ENCODE measurements at places on chromosomes 7 and 10. TPM values are rescaled to one million over a fixed set of nuclear protein-coding genes. Genes with fewer than 3 reads are reported as not detected.

DNA sequence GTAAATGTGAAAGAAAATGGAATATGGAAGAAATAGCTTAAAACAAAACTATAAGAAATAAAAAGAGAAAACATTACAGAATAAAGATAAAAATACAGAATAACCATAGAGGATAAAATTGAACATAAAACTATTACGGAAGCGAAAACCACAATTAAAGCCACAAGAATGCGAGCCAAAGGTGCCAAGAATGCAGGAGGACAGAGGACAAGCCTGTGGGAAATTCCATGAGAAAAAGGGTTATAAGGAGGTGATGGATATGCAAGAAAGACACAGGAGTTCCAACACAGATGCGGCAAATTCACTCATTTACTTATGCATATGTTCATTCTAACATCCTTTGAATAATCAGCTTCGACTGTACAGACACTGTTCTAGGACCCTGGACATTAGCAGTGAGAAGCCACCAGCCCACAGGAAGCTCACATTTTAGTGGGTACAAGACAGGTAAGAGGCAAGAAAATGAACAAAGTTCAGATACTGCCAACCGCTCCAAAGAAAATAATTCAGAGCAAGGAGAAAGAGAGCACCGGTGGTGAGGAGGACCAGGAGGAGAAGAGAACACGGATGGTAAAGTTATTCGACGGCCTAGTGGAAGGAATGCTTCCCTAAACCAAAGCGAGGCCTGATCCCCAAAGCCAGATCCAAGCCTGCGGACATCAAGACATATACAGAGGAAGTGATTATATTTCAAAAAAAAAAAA is 213.7 kb upstream of the MGMT start:
- DNase-seq: no peak

GRCh38 chr7:75650062-75650461 is 88.7 kb downstream of the HIP1 start:
- no peak for DNase-seq

GRCh38 chr10:77827366-77827765 is 99.2 kb downstream of the DLG5 start:
- no peak for DNase-seq

DNA sequence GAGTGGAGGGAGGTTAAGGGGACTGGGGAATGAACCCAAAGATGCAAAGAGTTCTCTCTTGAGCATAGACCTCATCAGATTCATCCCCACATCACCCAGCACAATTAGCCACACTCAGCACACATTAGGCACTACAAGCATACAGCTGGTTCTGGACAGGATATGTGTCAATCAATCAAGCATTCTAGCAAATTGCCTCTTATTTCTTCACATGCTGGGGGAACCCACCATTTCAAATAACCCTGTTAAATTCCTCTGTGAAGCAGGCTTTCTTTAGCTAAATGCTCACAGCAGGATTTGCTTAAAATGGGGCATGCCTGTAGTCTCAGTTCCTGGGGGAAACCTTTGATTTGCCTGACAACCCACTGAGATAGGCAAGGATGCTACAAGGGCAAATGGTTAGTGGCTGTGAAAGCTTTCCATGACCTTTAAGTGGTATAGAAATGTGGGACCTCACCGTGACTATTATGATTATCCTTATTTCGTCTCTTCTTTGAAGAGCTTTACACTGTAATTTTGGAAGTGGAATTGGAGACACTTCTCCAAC is 193.4 kb upstream of the ZMIZ1 start:
- DNase-seq: no peak

FAS gene
- 6.1 TPM for total RNA-seq

NCF1 gene
- 0.27 TPM for total RNA-seq

GRCh38 chr10:124626759-124627380 is 117.3 kb downstream of the FAM53B start:
- no peak for DNase-seq

GRCh38 chr7:128037081-128037480 is 5.8 kb upstream of the LRRC4 start:
- DNase-seq: no peak

FFAR4 gene
- total RNA-seq: not detected

DNA sequence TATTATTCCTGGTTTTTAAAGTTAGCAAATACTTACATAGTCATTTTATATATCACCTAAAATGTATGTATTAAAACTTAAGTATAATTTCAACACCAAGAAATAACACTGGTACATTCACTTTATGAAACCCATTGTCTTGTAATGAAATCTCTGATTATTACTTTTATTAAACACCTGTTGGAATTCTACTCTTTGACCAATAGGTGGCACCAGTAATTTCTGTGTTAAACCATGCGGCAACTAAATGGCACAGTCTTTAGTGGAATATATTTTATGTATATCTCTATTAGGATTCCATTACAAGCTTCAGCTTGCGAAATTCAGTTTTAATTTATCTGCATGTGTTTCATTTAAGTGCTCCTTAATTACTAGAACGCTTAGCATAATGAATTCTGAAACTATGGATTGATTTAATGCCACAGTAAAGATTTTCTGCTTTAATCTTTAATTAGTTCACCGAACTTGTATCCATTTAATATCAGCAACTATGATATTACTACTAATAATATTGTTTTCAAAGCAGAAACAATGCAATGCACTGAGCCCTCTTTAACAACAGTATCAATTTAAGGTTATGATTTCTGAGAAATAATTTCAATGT is 181.3 kb downstream of the MAGI2 start:
- no peak for DNase-seq

DNA sequence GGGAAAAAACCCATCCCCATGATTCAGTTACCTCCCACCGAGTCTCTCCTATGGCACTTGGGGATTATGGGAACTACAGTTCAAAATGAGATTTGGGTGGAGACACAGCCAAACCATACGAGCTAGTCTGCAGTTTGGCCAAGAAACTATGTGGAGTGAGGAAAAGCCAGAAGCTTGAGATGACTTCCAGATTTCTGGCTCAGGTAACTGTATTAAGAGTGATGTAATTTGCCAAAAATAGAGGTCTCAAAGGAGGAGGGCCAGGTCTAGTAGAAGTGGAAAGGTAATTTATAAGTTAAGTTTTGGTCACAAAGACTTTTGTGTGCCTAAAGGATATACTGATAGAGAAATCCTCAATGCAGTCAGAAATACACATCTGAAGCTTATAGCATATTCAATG is 279.7 kb upstream of the MGMT start:
- DNase-seq: no peak

- DNase-seq: no peak
Observed at GRCh38 chr7:112157072-112157471, 49.1 kb downstream of the DOCK4 start.

DNA sequence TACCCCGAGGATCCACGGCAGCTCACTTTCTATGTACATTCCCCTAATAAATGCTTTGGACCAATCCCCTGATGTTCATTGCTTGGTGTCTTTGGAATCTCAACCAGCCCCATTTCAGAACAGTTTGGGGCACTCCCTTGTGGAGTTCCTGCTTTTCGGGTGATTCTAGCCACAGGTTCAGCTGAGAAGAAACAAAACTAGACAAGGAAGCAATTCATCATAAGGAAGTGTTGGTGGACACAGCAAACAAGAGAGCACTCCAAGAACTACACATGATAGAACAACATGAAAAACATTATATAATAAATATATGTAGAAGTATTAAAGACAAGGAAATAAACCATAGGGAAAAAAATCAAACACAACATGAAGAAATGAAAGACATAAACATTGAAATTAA is 6.0 kb upstream of the CCDC136 start:
- no peak for DNase-seq

AVPI1 gene
- total RNA-seq: 7.9 TPM

- no peak for DNase-seq
Observed at GRCh38 chr7:39810710-39811109, 139.3 kb upstream of the CDK13 start.

GRCh38 chr7:26378016-26378415 is 86.4 kb downstream of the SNX10 start:
- DNase-seq: no peak

DNA sequence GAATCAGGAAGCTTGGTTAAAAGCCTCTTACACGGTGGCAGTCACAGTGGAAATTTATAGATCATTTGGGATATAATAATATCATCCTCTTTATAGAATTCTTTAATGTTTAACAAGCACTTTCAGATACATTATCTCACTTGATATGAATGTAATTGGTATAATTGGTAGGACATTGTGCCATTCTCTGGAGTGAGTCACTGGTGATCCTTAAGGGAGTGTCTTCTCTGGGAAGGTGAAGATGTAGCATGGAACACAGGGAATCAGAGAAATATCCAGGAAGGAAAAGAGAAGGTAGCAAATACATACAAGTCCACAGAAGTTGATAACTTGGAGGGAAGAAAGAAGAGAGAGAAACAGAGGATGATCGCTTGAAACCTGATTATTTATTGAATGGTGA is 9.8 kb downstream of the PTPRZ1 start:
- no peak for DNase-seq

DNA sequence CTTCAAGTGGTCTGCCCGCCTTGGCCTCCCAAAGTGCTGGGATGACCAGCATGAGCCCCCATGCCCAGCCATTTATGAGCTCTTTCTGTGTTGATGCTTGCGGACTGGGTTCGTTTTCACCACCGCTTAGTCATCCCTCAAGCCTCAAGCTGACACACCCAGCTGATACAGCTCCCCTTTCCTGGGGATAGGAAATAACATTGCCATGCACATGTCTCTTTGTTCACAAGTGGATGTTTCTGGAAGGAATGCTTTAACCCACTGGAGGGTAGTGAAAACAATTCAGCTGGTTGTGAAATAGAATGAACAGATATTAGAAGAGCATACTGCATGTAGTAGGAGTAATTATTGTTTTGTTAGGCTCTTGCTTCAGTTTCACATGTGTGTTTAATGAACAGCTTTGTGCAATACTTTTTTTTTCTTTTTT is 8.5 kb upstream of the METTL27 start:
- no peak for DNase-seq

GATA3 gene
- total RNA-seq: 59.6 TPM

GRCh38 chr7:114086537-114086913 is 167.7 kb upstream of the PPP1R3A start:
- no peak for DNase-seq

DNA sequence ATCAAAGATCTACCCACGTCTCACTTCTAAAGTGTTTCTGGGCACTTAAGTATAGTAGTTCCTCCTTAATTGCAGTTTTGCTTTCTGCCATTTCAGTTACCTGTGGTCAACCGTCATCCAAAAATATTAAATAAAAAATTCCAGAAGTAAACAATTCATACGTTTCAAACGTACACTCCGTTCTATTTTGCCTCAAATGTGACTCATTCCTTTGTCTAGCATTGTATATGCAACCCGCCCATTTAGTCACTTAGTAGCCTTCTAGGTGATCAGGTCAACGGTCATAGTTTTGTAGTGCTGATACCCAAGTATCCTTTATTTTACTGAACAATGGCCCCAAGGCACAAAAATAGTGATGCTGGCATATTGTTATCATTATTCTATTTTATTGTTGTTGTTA is 33.8 kb downstream of the HGF start:
- DNase-seq: no peak

DNA sequence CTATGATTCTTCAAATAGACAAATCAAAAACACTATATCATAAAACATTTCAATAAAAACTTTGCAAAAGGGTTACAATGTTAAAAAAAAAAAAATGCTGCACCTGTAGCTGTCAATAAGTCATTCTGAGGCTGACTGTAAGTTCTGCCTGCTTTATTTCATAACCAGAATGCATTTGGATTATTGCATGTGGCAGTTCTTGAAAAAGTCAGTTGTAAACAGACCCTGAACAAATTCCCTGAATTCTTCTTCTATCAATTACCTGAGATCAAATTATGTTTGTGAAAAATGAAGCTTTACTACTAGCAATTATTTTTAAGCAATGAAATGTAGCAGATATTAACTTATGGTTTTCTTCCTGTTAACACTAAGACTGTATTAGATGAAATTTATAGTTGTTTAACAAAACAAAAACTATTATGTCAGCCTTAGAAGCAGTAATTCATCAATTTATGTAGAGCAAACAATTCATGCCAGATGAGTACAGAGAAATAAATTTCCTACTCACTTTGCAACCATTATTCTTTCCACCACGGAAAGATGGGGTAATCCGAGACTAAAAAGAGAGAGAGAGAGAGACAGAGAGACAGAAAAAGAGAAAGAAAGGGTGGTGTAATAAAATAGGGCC is 107.8 kb downstream of the SFMBT2 start:
- no peak for DNase-seq

GRCh38 chr10:47262606-47263533 is 37.1 kb upstream of the GDF10 start:
- no peak for DNase-seq

FGFR2 gene
- total RNA-seq: 78.0 TPM

NEBL gene
- total RNA-seq: 13.7 TPM

COL17A1 gene
- total RNA-seq: 3.6 TPM

- no peak for DNase-seq
Observed at GRCh38 chr7:22725585-22725984, 1.4 kb upstream of the IL6 start.

GRCh38 chr7:121157341-121157751 is 168.8 kb downstream of the CPED1 start:
- DNase-seq: no peak

MOGAT3 gene
- total RNA-seq: not detected

GRCh38 chr7:51009716-51010496 is 227.2 kb upstream of the GRB10 start:
- DNase-seq: no peak

GRCh38 chr10:48773580-48773979 is 88.9 kb downstream of the WDFY4 start:
- DNase-seq: no peak

GRCh38 chr10:132066186-132066585 is 440 bp downstream of the JAKMIP3 start:
- no peak for DNase-seq

DNA sequence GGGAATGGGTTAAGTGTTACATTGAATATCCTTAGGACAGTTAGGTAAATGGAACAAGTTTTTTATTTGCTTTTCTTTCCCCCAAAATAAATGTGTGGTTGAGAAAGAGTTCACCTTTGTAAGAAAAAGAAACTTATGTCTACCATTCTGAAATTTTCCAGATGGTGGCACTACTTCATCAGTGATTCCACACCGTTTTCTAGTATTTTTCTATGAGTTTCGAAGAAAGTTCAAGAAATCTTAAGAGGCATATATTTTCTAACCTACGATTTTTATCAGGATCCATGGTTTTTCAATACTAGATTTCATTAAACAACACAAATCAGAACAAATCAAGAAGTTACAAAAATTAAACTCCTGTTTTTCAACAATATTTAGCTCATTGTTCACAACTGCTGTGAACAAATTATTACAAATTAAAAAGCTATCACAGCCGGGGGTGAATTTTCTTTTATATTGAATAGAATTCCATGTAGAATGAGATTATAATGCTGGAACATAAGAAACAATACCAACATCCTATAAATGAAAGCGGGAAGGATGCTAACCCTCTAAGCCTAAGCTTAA is 163.1 kb upstream of the NPVF start:
- DNase-seq: no peak

GRCh38 chr10:79270466-79271246 is 76.6 kb upstream of the PPIF start:
- no peak for DNase-seq

DNA sequence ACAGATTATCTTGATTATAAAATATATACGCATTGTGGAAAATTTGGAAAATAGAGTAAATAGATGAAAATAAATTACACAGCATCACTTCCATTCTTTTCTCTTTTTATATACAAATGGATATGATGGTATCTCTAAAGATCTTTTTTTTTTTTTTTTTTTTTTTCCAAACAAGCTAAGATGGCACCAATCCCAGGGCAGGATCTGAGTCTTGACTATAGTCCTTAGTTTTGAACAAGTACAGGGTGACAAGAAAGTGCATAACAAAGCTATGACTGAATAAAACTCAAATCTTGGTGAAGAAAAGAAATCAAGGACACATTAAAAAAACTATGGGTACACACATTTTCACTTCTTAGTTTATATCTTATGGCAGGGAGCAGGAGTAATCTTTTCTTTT is 42.6 kb upstream of the FAM133B start:
- DNase-seq: no peak
